ENCODE measurements at places on chromosomes 6 and 20.

DNA sequence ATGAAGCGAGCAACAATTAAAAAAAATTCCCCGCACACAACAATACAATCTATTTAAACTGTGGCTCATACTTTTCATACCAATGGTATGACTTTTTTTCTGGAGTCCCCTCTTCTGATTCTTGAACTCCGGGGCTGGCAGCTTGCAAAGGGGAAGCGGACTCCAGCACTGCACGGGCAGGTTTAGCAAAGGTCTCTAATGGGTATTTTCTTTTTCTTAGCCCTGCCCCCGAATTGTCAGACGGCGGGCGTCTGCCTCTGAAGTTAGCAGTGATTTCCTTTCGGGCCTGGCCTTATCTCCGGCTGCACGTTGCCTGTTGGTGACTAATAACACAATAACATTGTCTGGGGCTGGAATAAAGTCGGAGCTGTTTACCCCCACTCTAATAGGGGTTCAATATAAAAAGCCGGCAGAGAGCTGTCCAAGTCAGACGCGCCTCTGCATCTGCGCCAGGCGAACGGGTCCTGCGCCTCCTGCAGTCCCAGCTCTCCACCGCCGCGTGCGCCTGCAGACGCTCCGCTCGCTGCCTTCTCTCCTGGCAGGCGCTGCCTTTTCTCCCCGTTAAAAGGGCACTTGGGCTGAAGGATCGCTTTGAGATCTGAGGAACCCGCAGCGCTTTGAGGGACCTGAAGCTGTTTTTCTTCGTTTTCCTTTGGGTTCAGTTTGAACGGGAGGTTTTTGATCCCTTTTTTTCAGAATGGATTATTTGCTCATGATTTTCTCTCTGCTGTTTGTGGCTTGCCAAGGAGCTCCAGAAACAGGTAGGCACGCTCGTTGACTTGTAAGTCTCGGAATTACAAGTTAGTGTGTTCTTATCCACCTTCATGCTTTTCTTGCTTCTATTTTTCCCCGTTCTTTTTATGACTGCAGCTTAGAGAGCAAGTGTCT, at the start of gene EDN1:
TSS of gene EDN1 (plus strand) at position 429 of the 888 bp plus-strand sequence. CDS start at position 698, 269 bp downstream.
- DNase-seq = peak; percentile 12

DNA sequence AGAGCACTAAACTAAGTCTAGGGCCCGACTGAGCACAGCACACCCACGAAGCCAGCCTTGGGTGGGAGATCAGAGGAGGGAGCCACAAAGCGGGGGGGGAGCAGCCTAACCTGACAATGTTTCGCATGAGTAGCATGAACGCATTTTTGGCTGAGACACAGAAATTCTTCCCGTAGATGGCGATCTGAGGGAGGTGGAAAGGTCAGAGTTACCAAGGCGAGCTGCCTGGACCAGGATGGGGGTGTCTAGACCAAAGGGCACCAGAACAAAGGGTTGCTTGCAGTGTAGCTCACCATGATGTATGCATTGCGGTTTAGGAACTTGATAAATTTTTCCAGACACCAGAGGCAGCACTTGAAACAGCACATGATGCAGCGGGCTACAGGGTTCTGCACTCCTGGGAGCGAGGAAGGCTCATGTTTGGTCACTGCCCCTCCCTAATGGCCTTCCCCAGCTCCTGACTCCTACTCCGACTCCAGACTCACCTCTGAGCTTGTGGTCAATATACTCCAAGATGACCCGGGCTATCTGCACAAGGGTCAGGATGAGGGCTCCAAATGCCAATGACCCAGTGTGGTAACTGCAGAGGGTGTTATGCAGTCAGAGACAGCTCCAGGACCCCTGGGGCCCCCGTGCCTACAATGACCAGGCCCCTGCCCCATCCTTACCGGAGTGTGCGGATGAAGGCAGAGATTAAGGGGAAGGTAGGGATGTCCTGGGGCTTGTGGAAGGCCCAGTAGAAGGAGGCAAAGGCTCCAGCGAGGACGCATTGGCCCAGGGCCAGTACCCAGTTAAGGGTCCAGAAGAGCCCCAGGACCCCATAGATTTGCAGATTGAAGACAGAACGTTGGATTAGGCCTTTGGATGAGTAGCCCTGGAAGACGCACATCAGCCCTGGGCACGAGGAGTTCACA, 2.8 kb upstream of the NEU1 start:
- DNase-seq = no peak

- peak; percentile 84 for DNase-seq
Measured at GRCh38 chr20:64065974-64066343, 3.0 kb downstream of the TCEA2 start.

GRCh38 chr20:62161347-62161746, 17.8 kb downstream of the SS18L1 start:
- no peak for DNase-seq

DNA sequence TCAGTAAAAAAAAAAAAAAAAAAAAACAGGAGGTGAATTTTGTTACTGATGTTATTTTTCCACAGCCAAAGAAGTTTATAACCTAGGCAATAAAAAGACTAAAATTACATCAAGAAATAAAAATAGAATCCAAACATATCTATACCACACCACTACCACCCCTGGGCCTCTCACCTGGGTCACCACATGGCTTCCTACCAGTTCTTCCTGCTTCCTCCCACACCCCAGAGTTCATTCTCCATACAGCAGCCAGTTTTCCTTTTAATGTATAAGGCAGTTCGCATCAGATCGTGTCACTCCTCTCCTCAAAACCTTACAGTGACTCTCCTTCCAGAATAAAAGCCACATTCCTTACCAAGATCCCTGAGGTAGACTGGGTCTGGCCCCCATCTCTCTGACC, 23.9 kb downstream of the ROS1 start:
- no peak for DNase-seq

DNA sequence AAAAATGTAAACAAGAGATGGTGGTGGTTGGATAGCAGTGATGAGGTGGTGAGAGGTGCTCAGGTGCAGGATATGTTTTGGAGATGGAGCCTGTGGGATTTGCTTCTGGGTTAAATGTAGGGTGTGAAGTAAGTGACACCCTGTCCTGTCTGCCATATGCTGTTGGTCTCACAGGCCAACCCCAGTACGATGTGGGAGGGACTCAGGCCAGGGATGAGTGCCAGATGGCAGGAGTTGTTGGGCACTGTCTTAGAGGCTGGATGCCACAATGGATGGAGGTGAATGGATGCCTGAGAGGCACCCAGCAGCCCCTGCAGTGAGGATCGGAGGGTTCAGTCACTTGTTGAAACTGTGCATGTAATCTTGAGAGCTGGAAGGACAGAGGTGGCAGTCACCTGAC, 259.3 kb downstream of the NRN1 start:
- no peak for DNase-seq

DNA sequence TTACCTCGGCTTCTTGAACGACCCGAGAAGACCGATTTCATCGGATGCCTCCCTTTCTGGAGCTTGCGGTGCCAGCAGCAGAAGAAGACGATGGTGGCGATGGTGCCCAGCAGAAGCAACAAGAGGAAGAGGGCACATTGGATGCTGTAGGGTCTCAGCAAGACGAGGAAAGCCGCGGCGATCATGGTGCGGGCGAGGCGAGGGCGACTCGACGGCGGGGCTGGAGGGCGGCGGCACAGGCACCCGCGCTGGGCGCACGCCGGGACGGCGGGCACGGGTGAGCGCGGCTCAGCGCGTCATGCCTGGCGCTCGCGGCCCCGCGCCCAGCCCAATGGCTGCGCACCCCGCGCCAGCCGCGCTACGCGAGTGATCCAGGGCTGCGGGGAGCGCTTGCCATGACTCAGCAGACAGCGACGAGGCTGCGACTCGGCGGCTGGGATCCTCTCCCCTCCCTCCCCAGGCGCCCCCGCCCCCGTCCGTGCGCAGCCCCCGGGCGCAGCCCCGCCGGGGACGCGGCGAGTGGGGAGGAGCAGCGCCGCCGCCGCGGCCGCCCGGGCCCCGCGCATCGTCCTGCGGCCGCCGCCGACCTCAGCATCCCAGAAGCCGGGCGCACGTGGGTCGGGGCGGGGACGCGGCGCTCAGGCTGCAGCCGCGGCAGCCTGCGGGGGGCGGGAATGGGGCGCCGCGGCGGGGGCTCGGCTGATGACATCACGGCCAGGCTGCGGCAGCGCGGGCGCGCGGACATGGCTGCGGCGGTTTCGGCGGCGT, at the start of gene BEND6:
TSS of gene BEND6 (plus strand) at position 705 of the 768 bp plus-strand sequence. CDS start 26,704 bp downstream, outside the sequence.
- peak; percentile 28 for DNase-seq

DNA sequence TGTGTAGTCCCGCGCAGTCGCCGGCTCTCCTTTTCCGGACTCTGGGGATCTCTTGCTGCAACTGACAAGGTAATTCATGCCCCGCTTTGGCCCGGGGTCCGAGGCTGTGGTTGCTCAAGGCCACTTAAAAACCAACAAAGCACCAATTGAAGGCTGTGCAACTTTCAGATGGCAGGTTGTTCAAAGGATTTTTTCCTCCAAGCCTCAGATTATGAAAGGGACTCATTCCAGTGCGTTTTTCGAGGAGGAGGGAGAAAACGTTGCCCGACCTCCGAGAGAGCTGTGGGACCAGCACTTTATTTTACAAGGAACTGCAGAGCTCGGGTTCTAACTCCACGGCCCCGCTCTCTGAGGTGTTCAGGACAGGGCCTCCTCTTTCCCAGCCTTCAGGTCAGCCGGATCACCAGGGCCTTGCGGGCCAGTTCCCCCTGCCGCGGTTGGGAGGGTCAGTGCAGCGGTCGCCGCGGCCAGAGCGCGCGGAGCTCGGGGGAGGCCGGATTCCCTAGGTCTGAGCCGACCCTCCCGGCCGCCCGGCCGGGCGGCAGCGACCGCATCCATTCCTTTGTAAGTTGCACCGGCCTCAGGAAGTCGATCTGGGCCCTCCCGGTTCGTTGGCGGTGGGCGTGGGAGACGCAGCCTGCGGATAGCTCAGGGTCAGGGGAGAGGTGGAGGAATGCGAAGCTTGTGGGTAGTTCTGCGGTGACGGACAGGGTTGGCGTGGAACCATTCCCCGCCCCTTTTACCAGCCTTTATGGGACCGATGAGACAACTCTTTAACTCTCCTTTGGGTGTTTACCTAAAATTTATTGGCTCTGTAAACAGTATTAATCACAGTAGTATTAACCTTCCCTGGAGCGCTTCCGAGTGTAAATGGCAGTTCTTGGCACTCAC, 1.6 kb downstream of the UTRN start:
- peak; percentile 26 for DNase-seq

DNA sequence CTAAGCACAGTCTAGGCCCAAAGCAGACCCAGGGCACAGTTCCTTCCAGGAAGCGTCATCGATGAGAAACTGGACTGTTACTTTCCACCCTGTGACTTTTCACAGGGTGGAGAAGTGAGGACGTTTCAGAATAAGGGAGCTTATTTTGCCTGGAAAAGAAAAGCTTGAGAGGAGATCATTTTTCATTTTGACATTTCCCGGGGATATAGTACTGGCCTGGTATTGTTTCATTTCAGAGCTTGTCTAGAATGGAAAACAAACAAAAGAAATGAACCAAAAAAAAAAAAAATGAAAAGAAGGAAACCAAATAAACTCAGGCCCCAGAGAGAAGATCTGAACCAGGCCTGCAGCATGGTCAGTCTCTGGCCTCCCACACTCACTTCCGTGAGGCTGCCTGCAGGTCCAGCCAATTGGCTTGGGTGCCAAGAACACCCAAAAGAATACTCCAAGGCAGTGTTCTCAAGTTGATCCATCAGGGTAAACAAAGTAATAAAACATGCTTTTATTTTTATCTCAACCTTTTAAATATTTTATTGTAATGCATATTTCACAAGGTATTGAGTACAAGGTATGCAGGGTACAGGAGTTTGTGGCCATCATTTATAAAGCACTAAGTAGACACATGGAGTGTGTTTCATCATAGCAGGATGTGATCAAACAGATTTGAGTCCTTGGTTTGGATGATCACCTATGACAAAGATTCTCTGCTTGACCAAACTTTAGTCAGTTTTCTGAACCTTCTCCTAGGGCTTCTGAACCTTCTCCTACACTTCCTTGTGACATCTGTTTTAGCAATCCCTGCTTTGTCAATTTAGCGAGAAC, 176.9 kb upstream of the GGTLC1 start:
- DNase-seq = no peak

Measured in immature natural killer cell (primary cell).